Activated CD8-positive, alpha-beta memory T cell treated with anti-CD3 and anti-CD28 coated beads, Interleukin-2, amount 10 ng/mL, durations not matched to agents 7 days and 5 days (primary cell): ENCODE measurements at places on chromosomes 3 and 15.

- DNase-seq: no peak
- H3K36me3 ChIP-seq: peaks cover 1% of the 10 kb centered on the region
- H3K4me3 ChIP-seq: no peak overlapping the region
- no peaks in the 10 kb centered on the region for H3K4me1 ChIP-seq
- no peak overlapping the region for H3K27ac ChIP-seq
- H3K27me3 ChIP-seq: peaks cover 6% of the 10 kb centered on the region
Observed at GRCh38 chr3:108453565-108453964, 56.8 kb downstream of the MYH15 start.

DNA sequence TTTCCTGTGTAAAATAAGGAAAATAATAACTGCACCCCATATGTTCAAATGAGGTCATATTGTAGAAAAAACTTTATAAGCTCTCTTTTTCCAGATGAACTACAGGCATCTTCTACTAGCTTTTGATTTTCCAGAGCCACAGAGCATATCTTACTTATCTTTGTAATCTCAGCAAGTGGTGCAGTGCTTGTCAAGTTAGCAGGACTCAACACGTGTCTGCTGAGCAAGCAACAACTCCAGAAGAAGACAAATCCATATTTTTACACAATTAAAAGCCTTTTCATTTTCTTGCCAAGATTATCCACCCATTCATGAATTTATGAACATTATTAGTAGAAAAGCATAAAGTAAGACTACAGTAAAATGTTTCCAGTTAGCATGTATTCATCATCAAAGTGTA, 14.4 kb upstream of the TSC22D2 start:
- H3K27ac ChIP-seq: no peak overlapping the region
- H3K27me3 ChIP-seq: peaks cover under 1% of the 10 kb centered on the region
- H3K4me1 ChIP-seq: peaks cover 3% of the 10 kb centered on the region
- DNase-seq: no peak
- H3K4me3 ChIP-seq: no peak overlapping the region

DNA sequence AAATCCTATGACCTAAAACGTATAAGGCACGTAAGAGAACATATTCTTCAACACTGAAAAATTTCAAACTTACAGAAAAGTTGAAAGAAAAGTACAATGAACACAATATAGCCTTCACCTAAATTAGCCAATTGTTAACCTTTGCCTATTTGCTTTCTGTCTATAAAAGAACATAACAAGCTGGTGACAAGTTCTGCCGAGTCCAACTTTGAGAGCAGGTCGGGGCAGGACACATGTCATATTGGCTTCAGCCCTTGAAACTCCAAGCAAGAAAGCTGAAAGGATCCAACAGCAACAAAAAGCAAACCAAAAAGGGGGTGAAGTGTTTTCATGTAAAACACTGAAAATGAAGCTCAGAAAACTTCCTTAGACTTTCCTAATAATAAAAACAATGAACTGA, 59.1 kb downstream of the TBC1D2B start:
- peak overlapping the region; percentile 24 for H3K27ac ChIP-seq
- H3K4me1 ChIP-seq: peaks cover 24% of the 10 kb centered on the region
- DNase-seq: no peak
- H3K4me3 ChIP-seq: no peak overlapping the region

- H3K27me3 ChIP-seq: no peaks in the 10 kb centered on the region
- H3K4me1 ChIP-seq: peaks cover 17% of the 10 kb centered on the region
- no peak for DNase-seq
- no peak overlapping the region for H3K27ac ChIP-seq
Observed at GRCh38 chr3:68060191-68060590, 405.8 kb upstream of the SUCLG2 start.

DNA sequence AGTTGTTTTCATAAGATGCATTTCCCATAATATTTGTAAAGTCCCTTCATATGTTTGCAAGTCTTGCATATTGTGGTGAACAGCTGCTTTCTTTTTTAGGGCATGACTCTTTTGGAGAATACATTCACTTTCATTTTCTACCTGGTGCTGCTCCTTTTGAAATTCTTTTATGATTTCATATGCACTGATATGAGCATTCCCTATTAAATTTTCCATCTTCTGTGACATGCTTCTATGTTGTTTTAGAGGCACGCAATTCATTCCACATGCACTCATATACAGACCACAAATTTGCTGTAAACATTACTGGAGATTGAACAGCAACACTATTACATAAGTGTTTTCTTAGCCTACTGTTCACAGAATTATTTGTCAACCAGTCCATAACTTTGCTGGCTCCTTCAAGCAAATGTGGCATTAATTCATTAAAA, 92.8 kb upstream of the TNFSF10 start:
- no peak for DNase-seq
- H3K27me3 ChIP-seq: no peaks in the 10 kb centered on the region
- peak overlapping the region; percentile 72 for H3K27ac ChIP-seq
- peaks cover 16% of the 10 kb centered on the region for H3K4me1 ChIP-seq
- peaks cover 3% of the 10 kb centered on the region for H3K36me3 ChIP-seq
- peak overlapping the region; percentile 24 for H3K4me3 ChIP-seq

- H3K27me3 ChIP-seq: peaks cover 57% of the 10 kb centered on the region
- H3K4me1 ChIP-seq: peaks cover 19% of the 10 kb centered on the region
- no peak for DNase-seq
- no peaks in the 10 kb centered on the region for H3K36me3 ChIP-seq
- peak overlapping the region; percentile 41 for H3K27ac ChIP-seq
Observed at GRCh38 chr15:80695911-80696661, 976 bp downstream of the ABHD17C start.

- H3K27ac ChIP-seq: no peak overlapping the region
- no peaks in the 10 kb centered on the region for H3K4me1 ChIP-seq
- H3K27me3 ChIP-seq: no peaks in the 10 kb centered on the region
- H3K4me3 ChIP-seq: no peak overlapping the region
Observed at GRCh38 chr3:159059395-159059794, 257.5 kb downstream of the MFSD1 start.

GRCh38 chr15:89799918-89800498, 14.6 kb downstream of the ANPEP start:
- H3K4me1 ChIP-seq: no peaks in the 10 kb centered on the region
- H3K27ac ChIP-seq: no peak overlapping the region
- no peaks in the 10 kb centered on the region for H3K36me3 ChIP-seq

GRCh38 chr15:31571676-31572075, 245.0 kb downstream of the KLF13 start:
- no peak overlapping the region for H3K27ac ChIP-seq
- peaks cover 7% of the 10 kb centered on the region for H3K27me3 ChIP-seq
- DNase-seq: peak; percentile 3
- H3K36me3 ChIP-seq: no peaks in the 10 kb centered on the region
- no peak overlapping the region for H3K4me3 ChIP-seq

DNA sequence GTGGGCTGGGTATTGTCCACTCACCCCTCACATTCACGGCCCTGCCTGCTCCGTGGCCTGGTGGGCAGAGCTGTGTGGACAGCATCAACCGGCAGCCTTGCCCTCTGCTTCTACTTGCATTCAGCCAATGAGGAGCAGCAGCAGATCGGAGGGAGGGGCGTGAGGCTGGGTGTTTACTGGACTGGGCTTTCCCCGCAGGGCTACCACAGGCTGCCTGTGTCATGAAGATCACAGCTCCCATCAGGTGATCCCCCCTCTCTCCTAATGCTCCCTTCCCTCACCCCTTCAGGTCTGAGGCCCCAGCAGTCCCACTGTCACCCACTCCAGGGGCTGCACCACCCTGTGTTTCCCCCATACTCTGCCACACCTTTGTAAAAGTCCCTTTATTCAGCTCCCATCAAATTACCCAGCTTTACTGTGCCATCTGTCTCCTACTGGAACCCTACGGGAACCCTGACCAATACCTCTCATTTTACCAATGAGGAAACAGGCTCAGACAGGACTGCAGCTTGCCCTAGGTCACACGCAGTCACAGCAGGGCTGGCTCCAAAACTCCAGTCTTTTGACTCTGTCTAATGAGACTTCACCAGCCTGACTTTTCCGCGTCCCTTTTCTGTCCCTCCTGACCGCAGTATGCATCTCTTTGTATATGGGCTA, 81.1 kb downstream of the MEGF11 start:
- H3K36me3 ChIP-seq: no peaks in the 10 kb centered on the region
- DNase-seq: no peak
- H3K27me3 ChIP-seq: peaks cover 25% of the 10 kb centered on the region
- no peaks in the 10 kb centered on the region for H3K4me1 ChIP-seq
- H3K27ac ChIP-seq: no peak overlapping the region
